ENCODE measurements at places on chromosomes 12 and 14.

DNA sequence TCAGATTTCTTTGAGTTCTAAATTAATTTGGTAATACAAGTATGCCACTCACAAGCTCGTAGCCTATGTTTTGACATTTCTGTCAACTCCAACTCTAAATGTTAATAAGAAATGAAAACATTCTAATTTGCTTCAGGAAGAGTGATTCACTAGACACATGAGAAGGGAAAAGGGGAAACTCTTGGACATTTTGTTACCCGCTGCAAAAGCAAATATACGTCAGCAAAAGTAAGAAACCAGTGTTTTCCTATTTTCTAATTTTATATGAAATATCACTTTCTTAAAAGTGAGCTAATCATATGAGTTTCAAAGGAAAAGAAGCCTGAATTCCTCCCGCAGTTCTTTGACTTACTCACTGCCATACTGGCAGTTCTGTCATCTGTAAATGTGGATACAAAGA lies 162.3 kb downstream of the GRIP1 start:
- no peak for DNase-seq

DNA sequence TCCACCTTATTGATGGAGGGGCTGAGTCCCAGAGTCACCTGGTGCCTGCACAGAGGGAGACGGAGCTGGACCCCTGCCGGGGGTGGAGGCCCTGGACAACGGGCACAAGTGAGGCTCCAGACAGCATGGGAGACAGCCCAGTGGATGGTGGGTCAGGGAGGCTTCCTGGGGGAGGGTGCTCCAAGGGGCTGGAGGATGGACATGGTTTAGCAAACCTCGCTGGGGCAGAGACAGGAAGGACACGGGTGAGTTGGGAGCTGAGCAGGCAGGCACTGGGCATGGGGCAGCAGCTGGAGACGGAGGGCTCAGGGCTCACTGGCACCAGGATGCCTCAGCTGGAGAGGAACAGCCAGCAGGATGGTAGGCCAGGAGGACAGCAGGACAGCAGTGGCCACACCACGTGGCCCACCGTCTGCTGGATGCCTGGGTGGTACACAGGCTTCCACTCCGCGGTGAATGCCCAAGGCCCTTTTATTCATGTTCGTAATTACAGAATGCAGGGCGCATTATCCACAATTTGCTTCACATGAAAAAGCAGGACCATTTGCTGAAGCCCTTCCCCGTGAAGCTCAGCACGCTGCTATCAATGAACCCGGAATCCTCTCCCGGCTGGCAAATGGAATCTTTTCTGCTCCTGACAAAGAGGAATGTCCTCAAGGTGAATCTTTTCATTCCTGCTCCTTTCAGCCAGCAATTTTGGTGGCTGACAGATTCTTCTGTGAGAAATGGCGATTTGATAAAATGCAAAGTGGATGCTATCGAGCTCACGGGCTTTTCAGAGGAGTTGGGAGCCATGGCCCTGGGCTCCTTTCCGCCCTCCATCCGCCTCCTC lies 138.1 kb upstream of the C14orf180 start:
- no peak for DNase-seq

GRCh38 chr12:39327965-39328364 lies 115.0 kb downstream of the KIF21A start:
- no peak for DNase-seq

DNA sequence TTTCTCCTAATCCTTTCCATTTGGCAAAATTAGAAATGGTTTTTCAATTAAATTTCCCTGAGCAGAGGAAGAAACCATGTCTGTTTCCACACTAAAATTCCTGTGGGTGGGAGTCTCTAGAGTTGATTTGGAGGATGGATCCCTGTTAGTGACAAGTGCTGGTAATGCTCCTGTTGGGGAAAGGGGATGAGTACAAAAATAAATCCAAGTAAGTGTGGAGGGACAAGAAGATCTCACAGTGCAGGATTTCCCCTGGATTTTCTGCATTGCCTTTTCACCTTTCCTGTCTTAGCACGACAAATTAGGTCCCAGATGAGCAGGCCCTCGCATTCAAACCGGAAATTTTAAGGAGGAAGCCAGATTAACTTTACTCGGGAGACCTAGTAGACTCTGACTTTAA lies 107.5 kb downstream of the DAD1 start:
- DNase-seq = no peak

DNA sequence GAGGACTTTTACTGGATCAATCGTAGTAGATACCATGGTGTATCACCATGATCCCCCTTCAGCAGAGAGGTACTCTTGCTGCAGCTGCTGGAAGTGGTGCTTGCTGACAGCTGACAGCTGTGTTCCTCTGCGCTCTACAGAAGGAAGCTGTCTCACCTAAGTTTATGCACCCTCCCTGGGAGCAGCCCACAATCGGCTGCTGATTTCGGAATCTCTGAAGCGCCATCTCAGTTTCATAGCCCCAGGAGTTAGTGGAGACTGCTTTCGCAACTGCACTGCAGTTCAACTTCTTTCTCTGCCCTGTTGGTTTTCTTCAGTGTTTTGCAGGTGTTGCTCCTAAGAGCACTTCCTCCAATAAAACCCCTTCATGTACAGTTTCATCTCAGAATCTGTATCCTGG lies 237.9 kb downstream of the PAWR start:
- no peak for DNase-seq

DNA sequence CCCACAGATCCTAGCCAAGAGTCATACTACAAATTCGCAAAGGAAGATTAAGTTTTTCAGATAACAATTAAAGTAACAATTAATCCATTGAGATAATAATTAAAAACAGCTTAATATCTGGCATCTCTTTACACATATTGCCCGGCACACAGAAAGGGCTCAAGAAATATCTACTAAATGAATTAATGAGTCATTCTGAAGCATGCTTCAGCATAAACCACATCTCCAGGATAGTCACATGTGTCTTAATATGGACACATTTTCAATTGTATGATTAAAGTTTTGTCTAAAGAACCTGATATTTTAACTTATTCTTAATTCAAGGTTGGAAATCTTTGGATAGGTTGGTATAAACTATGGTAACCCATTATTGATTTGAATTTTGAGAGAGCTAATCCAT lies 9.6 kb downstream of the ITPR2 start:
- DNase-seq = no peak

DNA sequence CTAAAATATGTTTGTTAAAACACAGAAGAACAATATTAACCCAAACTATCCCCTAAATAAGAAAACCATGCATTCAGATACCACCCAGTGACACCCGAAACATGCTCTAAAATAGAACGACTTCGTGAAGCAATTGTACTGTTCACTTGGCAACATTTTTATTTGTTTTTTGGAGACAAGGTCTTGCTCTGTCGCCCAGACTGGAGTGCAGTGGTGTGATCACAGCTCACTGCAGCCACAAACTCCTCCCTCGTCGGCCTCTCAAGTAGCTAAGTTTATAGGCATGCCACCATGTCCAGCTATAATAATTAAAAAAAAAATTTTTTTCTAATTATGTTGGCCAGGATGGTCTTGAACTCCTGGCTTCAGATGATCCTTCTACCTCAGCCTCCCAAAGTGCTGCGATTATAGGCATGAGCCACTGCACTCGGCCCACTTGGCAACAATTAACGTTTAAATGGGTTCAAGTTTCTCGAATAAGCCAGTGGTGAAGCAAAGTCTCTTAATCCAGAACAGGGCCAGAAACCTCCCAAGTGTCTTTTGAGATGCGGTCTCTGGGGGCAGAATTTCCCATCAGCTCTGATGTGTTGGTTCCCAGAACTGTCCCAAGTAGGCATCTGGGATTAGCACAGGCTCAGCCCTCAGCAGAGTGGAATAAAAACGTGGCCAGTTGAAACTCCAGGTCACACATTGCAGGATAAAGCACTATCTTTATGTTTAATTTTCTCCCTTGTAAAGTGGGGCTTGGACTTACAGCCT lies 74.5 kb downstream of the TMCC3 start:
- no peak for DNase-seq
